Renal cortical epithelial cell (primary cell): ENCODE measurements at places on chromosomes 6 and 20. TPM values are rescaled to one million over a fixed set of nuclear protein-coding genes. Genes with fewer than 3 reads are reported as not detected.

GRCh38 chr6:75170691-75171560 lies 34.9 kb downstream of the COL12A1 start:
- DNase-seq = peak; percentile 9

- peak; percentile 75 for DNase-seq
Observed at GRCh38 chr6:13474360-13474759, 13.0 kb downstream of the GFOD1 start.

- peak; percentile 82 for DNase-seq
Observed at GRCh38 chr20:34110745-34111641, 1.1 kb downstream of the EIF2S2 start.

GRCh38 chr20:21338291-21338690 lies 35.2 kb downstream of the XRN2 start:
- DNase-seq = no peak

DNA sequence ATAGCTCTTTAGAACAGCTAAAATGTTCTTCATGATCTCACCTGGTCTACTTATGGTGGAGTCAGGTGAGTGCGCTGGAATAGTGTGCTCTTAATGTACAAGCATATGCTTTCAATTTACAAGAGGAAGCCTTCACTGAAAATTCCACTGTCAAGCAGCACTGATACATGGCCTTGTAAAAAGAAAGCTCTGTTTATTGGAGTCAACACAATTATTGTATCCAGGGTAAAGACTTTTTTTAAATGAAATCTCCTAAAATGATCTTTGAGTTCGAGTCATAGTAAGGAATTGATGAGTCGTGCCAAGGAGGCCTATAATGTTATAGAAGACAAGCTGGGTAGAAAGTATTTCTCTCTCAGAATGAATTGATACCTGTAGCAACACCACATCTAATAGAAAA lies 41.6 kb upstream of the CARMIL1 start:
- DNase-seq = peak; percentile 16

- no peak for DNase-seq
Observed at GRCh38 chr6:149223904-149224351, 93.6 kb upstream of the TAB2 start.

GRCh38 chr20:51624157-51624731 lies 81.7 kb upstream of the NFATC2 start:
- peak; percentile 18 for DNase-seq

DNA sequence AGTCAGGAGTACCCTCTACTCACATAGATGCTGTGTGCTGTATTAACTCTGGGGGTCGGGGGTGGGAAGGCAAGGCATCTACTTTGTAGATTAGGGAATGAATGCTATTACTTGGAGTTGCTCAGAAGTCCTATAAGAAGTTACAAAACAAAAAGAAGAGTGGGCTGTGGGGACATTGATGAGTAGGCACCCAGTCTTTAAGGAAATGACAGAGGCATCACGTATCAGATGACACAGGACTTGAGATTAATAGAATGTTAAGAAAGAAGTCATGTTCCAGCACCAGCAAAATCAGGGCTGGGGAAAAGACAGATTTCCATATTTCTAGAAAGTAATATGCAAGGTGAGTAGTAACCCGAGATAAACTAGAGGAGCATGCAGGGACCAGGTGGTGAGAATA lies 19.0 kb upstream of the STXBP5 start:
- no peak for DNase-seq

C6orf15 gene
- total RNA-seq = 1.4 TPM in 1 of 2 replicates, not detected in the other
